Neural progenitor cell (in vitro differentiated cells): ENCODE measurements at places on chromosomes 12 and 14. TPM values are rescaled to one million over a fixed set of nuclear protein-coding genes. Genes with fewer than 3 reads are reported as not detected.

DNA sequence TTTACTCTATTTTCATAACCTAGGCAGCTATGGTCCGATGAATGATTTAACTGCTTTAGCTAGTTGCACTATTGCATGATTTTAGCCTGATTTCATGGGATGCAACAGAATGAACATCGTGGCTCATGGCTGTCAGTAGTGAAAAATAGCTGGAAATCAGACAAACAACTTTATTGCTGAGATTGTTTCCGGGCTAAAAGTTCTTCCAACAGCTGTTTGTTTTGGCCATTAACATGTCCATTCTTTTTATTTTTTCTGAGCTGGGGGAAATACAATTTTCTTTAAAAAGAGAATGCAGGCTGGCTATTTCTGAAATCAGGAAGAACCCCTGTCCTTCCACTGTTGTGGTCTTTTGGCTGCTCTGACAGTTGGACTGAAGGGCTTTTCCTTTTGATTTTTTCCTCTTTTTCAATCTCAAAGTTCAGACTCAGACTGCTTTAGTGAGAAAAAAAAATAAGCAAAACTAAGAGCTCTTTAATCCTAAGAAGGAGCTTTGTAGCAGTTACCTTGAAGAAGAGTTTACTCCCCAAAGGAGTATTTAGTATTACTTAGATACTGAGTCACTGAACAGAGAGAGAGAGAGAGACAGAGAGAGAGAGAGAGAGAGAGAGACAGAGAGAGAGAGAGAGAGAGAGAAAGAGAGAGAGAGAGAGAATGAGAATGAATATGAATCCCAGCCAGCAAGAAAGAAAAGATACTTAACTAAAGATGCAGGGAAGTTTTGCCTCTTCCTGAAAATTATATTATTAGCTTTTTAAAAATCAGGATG is at the start of gene NAV3:
Gene NAV3, plus strand, starts transcription at position 312 of the 769 bp plus-strand sequence. CDS start 568 bp downstream, outside the sequence.
- DNase-seq, result no peak

DNA sequence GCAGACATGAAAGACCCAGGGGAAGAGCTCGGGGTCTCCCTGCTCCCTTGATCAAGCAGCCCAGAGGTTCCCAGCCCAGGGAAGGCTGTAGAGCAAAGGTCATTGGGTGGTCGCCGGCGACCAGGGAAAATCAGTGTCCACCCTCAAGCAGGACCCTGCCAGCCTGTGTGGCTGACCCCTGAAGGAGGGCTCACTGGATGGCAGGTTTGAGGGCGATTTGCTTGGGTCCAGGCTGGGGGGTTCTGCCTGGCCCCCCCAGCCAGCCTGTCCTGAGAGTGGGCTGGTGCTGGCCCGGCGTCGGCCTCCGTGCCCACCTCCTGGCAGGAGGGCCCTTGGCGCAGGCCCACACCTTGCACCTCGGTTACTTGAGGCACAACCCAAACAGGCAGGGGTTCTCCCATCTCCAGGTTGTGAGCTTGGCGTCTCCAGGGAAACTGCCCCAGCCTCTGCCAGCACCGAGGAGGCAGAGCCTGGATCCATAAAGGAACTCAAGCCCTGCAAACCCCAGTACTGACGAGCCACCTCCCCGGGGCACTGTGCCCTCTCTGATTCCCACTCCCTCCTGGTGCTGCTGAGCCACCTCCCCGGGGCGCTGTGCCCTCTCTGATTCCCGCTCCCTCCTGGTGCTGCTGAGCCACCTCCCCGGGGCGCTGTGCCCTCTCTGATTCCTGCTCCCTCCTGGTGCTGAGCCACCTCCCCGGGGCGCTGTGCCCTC is 329.0 kb upstream of the SFSWAP start:
- no peak for DNase-seq

DNA sequence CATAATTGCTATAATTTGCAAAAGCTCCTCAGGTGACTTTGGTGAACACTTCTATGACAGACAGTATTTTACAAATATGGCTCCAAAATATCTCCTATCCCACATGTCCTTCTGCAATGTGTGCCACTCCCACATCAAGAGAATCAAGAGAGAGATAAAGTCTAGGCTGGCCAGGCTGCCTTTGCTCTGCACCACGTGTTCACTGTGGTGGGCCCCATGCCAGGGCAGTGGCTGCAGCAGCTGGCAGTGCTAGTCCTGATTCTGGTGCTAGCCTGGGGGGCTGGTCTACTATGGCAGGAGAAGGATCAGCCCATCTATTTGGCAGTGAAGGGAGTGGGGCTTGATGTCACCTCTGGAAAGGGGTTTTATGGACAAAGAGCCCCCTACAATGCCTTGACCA is 86.3 kb downstream of the DRAM1 start:
- no peak for DNase-seq

DNA sequence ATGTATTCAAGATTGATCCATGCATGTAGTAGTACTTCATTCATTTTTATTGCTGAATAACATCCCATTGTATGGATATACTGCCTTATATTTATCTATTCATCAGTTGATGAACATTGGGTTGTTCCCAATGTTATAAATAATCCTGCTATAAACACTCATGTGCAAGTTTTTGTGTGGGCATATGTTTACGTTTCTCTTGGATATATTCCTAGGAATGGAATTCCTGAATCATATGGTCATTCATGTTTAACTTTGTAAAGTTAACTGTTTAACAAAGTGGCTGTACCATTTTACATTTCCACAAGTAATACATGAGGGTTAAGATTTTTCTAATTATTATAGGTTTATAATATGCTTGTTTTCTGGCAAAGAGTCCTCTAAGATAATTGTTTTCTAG is 1568.2 kb upstream of the SEL1L start:
- DNase-seq, result no peak

GRCh38 chr12:25121916-25122315 is 73.0 kb downstream of the DNAI7 start:
- no peak for DNase-seq

DNA sequence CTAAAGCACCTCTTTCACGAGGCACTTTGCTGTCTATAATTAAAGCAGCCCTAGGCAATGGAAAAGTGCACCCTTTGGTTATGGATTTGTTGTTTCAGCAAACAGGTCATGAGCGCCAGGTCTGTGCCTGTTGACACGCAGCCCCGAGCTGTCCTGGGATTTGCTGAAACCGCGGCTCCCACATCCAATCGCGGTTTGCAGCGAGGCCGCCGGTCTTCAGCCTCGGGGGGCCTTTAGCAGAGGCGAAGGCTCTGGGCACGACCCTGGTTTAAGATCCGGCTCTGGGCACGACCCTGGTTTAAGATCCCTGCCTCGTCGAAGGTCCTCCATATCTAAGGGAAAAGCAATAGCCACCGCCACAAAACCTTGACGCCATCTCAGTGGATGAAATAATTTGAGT is 79.2 kb downstream of the GLT1D1 start:
- DNase-seq, result no peak

GRCh38 chr14:88829685-88830302 is 5.3 kb downstream of the TTC8 start:
- DNase-seq, result no peak

DNA sequence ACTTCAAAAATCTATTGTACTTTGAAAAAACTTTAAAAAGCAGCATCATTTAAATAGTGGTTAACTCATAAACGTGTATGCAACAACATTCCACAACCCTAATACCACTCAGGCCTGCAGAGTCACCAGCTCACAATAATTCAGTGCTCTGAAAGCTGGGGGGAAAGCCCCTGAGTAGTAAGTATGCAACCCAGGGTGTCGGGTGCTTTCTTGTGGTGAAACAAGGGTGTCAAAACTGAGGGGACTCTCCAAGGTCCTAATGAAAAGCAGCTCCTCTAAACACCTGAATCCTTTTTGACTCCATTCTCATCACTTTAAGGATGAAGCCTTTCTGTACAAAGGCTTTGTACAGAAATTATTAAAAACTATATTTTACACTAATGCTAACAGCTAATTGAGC is 33.7 kb downstream of the FGFR1OP2 start:
- no peak for DNase-seq

GRCh38 chr14:73752297-73752992 is 38.3 kb upstream of the PNMA1 start:
- DNase-seq, result peak; percentile 38

GRCh38 chr12:87943023-87943422 is 86.2 kb downstream of the C12orf50 start:
- no peak for DNase-seq

- DNase-seq, result no peak
These were observed 353.1 kb downstream of the NAV3 start for GRCh38 chr12:78183824-78184223.

DNA sequence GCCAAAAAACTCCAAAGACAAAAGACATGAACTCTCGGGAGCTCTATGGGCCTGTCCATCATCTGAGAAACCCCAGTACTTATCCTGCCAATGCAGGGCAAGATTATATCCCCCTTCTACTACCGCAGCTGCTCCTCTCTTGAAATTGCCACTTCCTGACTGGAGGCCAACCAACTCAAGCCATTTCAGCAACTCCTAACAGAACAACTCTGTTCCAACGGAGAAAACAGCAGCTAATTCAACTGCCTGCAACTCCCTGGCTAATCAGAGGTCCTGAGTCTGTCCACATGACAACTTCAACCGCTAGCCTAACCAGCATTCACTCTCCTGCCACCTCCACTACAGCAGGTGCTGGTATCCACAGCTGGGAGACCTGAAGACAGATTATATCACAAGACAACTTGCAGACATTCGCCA is 24.1 kb downstream of the CEP83 start:
- DNase-seq, result peak; percentile 4

DNA sequence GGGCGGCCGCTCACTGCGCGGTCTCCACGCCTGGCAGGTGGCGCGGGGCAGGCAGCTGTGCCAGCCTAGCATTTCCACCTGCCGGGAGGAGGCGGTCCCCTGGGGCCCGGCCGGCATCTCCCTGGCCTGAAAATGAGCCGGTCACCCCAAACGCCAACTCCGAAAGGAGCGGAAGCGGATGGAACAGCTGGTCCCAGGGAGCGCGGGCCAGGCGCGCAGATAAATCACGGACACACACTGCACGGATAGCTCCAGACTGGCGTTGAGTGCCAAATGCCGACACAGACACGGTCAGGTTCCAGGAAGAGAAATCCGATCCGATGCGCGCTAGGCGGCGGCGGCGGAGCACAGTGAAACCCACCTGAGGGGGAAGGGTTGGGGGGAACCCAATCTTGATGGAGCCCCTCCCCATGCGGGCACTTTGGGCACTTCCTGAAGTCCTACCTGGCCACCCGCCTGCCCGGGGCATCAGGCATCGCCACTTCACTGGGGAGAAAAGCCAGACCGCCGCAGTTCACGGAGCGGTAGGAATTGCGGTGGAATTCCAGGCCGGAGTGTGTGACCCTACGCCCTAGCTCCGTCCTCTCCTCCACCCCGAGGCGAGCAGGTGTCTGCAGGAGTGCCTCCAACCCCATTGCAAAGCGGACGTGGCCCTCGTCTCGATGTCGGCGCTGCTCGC is 624 bp upstream of the PLEKHD1 start:
- peak; percentile 78 for DNase-seq

GRCh38 chr14:58785701-58786100 is 147.9 kb downstream of the DACT1 start:
- no peak for DNase-seq

GRCh38 chr14:33369972-33370371 is 431.3 kb downstream of the NPAS3 start:
- no peak for DNase-seq

- no peak for DNase-seq
These were observed 66.2 kb upstream of the DYRK2 start for GRCh38 chr12:67582238-67582834.

DNA sequence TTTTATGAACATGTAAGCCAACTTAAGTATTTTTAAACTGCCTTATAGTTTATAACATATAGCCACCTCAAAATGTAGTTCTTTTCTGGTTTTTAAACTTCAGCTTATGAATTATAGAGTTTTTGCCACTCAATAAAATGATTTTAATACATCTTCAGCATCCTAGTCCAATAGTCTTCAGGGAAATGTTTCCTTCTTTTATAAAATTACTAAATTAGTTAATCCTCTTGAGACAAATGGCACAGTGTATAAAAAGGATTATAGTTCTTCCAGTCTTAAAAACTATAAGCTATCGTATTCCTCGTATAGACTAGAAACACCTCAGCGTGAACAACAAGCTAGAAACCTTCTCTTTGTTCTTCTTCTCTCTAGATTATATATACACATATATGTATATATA is at the start of gene OR6C74:
Gene OR6C74, plus strand, starts transcription at position 301 of the 400 bp plus-strand sequence. CDS start 2,679 bp downstream, outside the sequence.
- no peak for DNase-seq

GRCh38 chr14:83646228-83646627 is 1883.7 kb upstream of the FLRT2 start:
- no peak for DNase-seq

- no peak for DNase-seq
These were observed 5.2 kb upstream of the HSP90B1 start for GRCh38 chr12:103924761-103925641.

DNA sequence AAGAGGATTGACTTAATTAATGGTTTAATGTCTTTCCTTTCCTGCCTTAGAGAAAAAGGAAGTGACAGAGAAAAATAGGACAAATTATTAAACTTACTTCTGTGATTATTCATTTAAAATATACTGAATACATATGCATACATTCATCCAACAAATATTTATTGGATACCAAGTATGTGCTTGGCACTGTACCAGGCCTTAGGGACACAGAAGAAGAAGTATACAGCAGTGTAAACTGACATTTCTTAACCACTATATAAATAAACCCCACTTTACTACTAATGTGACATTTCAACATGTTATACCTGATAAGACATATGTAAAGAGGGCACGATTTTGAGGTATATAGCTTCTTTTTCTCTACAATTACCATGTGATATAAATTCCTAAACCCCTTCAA is 53.6 kb downstream of the ERO1A start:
- DNase-seq, result no peak

DNA sequence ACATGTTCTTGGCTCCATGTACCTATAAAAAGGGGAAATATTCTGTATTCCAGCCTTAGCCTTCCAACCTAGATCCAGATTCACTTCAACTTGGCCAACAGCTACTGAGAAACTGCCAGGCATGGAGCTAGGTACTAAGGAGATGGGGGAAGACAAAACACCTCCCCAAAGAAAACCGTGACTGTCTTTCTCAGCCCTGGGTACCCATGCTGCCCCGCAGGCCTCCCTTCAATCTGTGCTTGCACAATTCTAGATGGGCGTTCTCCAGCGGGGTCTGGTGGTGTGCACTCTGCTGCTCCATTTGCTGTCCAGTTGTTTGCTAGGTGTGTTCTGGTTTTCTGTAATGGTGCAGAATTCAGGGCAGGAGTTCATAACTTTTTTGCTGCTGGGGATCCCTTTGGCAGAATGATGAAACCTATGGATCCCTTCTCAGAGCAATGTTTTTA is 817 bp upstream of the KRT4 start:
- DNase-seq, result no peak

- DNase-seq, result no peak
These were observed 20.4 kb upstream of the TTC7B start for GRCh38 chr14:90836692-90837063.

ANO2 gene
- 4.0 and 4.8 TPM in 2 replicates for total RNA-seq

SYNJ2BP gene
- 20.1 and 25.9 TPM in 2 replicates for total RNA-seq

CD163 gene
- not detected in 2 replicates for total RNA-seq

PIK3C2G gene
- not detected in 2 replicates for total RNA-seq

RFX4 gene
- 0.22 and 3.4 TPM in 2 replicates for total RNA-seq

SERPINA4 gene
- total RNA-seq, result not detected in 2 replicates

DICER1 gene
- total RNA-seq, result 56.7 and 70.0 TPM in 2 replicates

STXBP6 gene
- total RNA-seq, result 5.9 and 11.0 TPM in 2 replicates

ANKS1B gene
- 4.5 and 7.9 TPM in 2 replicates for total RNA-seq

NTF3 gene
- total RNA-seq, result 6.7 and 11.0 TPM in 2 replicates

NTN4 gene
- total RNA-seq, result 2.3 and 2.5 TPM in 2 replicates
